ENCODE measurements at places on chromosomes 1 and 21. TPM values are rescaled to one million over a fixed set of nuclear protein-coding genes. Genes with fewer than 3 reads are reported as not detected.

The DMBX1 gene
- not detected for total RNA-seq

GRCh38 chr1:216630532-216630931 lies 92.7 kb downstream of the ESRRG start:
- no peak for DNase-seq

The FAM89A gene
- total RNA-seq, result 3.1 TPM

The DPYD gene
- total RNA-seq, result 64.8 TPM

DNA sequence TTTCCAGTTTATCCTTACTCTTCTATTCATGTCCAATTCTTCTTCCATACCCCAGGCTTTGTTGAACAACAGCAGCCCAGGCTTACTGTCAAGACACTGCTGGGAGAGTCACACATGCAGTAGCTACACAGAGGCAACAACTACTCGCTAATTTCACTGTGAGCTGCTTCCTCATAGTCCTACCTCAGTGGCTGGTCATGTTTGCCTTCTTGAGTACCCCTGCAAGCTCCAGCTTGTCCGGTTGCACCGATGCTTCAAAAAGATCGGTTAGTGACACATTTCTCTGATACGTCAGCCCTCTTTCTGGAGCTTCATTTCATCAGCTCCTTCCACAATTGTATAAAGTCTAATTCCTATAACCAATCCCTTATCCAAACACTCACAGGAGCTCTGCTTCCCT lies 246.7 kb upstream of the NFIA start:
- DNase-seq, result no peak

DNA sequence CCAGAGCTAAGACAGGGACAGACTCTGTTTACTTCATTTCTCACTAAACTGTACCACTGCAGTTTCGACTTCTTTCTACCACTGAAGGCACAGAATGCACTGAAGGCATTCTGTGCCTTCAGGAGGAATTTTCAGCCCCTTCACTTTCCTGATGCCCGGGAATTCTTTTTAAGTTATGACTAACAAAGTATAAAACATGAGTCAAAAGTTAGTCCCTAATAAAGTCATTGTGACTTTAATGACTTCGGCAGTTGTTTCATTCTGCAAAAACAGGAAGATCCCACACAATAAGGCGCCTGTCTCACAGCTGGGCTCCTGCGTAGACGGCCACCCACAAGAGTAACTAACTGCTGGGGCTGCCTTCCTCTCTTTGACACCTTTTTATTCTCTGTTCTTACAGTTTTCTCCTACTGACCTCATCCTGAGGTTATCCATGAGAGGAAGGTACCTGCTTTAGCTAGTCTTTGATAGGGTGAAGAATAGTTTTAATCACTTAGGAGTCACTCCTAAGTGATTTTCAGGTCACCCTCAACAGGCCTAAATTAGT lies 183.9 kb upstream of the SGIP1 start:
- DNase-seq, result peak; percentile 47

DNA sequence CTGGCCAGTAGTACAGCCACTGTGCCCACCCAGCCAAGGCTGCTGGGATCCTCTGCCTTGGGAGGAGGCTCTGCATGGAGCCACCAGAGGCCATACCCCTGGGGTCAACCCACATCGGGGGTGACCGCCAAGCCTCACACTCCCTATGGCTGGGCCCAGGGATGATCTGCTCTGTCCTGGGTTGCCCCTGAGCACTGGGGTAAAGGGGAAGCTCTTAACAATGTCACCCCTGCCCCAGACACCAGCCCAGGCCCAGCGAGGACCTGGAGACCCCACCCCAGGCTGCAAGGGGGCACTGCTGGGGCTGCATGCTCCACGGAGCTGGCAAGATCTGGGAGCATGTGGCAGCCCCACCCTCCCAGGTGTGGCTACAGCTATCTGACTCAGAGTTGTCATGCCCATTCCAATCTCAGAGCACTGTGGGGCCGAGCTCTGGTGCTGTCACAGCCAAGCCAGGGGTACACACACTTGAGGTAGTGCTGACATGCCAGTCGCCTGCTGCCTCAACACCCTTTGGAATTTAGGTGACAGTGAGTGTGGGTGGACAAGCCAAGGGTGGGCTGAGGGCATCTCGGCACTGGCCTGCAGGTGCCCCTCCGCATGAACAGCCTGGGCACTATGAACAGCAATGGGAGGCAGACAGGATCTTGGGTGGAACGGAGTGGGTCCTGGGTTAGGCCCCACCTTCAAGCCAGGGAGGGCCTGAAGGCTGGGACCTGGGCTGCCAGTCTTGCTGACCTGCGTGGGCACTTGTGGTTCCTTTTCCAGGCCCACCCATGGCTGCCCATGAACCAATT lies 427.7 kb downstream of the LRRIQ3 start:
- no peak for DNase-seq

DNA sequence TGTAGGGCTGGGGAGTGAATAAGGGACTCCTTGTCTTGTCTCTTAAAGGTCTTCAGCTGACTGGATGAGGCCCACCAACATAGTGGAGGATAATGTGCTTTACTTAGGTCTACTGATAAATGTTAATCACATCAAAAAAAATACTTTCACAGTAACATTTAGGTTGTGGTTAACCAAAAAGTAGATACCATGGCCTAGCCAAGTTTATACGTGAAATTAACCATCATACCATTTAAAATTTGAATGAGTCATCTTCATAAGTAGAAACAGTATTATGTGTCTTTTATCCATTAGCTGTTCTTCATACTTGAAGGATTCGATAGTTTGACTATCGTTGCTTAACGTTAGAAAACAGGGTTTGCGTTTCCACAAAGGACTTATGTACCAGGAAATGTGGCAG lies 80.9 kb downstream of the MTR start:
- no peak for DNase-seq

The RBP7 gene
- not detected for total RNA-seq

GRCh38 chr1:101323535-101323934 lies 86.7 kb downstream of the S1PR1 start:
- no peak for DNase-seq

The SAMD13 gene
- not detected for total RNA-seq

DNA sequence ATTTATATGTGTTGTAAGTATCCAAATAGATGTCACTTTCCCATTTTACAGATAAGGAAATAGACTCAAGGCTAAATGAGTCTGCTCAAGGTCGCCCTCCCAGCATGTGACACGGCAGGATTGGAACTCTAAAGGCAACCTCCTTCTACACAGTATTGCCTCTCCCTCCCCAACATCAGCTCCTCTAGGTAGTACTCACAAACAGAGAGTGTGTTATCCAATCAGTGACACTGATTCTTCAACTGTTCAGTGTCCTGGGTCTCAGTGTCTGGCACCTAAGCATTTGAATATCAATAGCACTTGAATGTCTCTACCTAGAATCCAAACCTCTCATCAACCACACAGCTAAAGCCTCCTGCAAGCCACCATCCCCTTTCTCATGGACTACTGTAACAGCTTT lies 87.1 kb downstream of the DAB1 start:
- DNase-seq, result no peak

The STPG1 gene
- 13.2 TPM for total RNA-seq

The LCE3C gene
- not detected for total RNA-seq

DNA sequence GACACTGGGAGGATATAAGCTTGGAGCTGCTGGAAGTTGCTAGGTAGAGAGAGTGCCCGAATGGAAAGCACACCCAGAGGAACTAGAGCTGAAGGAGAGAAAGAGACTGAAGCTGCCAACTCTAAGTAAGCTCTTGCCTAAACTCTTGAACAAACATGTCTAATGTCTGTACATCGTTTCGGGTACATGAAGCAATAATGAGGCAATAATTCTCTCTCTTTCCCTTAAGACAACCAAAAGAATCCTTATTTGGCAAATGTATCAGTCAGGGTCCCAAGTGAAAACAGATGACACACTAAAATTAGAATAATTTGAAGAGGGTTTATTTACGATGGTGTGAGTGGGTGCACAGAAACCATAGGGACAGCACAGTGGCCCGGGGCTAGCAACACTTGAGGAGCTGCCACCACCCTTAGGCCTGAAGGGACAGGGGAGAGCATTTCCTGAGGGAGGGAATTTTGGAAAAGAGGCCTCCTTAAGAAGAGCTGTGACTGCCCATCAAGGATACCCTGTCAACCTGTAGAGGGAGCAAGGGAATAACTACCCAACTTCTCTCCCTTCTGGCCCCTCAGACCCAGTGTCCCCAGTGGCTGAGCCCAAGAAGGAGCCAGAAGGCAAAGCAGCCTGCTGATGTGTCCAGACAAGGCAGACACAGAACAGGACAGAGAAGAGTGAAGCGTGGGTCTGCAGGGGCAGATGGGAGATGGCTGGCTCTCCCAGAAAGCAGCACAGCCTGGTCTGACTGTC lies 36.1 kb upstream of the KHDRBS1 start:
- DNase-seq, result peak; percentile 51

The GPR52 gene
- not detected for total RNA-seq

The PMVK gene
- 31.4 TPM for total RNA-seq

- DNase-seq, result no peak
These were observed 60.3 kb upstream of the GREM2 start for GRCh38 chr1:240672132-240672811.

The URB2 gene
- 10.8 TPM for total RNA-seq

The PPIAL4G gene
- total RNA-seq, result not detected

The NDUFV3 gene
- total RNA-seq, result 61.1 TPM

The DDAH1 gene
- total RNA-seq, result 262 TPM

The SIM2 gene
- total RNA-seq, result not detected

The CHIA gene
- not detected for total RNA-seq
